ENCODE measurements at places on chromosomes 3 and 15.
A peak's percentile ranks its signal among the peaks of the same experiment; 100 is the strongest.

GRCh38 chr3:123930445-123930844, 30.6 kb downstream of the CCDC14 start:
- no peak for DNase-seq

- DNase-seq = no peak
Observed at GRCh38 chr3:128423525-128424147, 43.1 kb downstream of the DNAJB8 start.

DNA sequence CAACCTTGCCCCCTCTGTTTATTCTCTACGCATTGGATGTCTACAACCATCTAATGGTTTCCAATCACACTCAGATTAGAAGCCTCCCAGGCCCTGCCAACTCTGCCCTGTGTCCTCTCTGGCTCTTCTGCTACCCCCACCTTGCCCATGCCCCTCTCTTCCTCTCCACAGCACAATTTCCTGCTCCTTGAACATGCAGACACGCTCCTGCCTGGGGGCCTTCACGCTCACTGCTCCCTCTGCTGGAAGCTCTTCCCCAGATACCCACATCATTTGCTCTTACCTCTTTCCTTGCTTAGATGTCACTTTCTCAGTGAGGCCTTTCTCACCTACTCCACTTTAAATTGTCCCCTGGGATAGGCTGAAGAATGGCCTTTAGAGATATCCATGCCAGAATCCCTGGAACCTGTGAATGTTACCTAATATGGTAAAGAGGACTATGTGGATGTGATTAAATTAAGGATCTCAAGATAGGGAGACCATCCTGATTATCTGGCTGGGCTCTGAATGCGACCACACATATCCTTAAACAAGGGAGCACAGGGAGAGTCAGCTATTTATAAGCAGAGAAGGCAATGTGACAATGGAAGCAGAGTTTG, 9.9 kb downstream of the KY start:
- DNase-seq = peak; percentile 18

DNA sequence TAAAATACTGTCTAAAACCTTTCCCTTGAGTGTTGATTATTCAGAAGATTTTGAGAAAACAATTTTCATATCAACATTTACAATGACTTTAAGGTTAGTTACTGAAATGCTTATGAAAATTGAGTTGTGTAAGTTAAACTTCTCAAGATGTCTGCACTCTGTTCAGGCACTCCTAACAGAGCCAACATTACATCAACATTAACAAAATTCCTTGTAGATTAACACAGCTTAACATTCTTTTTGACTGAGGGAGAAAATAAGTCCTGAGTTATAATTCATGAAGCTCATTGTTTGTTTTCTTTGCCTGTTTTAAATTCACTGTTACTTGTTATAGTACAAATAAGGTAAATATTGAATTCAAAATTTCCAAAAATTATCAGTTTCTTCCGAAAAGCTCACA, 9.0 kb downstream of the ACKR4 start:
- no peak for DNase-seq

GRCh38 chr15:85891470-85891869, 96.7 kb upstream of the KLHL25 start:
- no peak for DNase-seq

GRCh38 chr15:72790302-72790910, 6.8 kb upstream of the ADPGK start:
- no peak for DNase-seq

GRCh38 chr3:85939074-85939482, 980.3 kb downstream of the CADM2 start:
- no peak for DNase-seq

DNA sequence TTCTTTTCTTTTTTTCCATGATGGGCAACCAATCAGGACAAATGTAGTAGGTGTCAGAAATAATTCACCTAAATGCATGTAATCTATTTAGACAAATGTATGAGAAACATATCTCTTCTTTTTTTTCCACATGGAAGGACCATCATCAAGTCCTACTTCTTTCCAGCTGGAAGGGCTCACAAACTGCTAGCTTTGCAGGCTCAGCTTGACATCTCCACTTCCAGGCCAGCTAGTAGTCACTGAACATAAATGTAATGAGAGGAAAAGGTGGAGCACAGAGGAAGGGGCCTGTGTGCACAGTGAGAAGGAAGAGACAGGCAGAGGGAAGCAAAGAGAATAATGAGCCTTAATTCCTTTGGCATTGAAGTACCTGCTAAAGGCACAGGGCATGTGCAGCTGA, 504.9 kb downstream of the MCTP2 start:
- DNase-seq = no peak

GRCh38 chr3:73552700-73553099, 72.0 kb downstream of the PDZRN3 start:
- DNase-seq = no peak

GRCh38 chr15:66795851-66796250, 93.8 kb downstream of the SMAD6 start:
- DNase-seq = no peak

- DNase-seq = no peak
Observed at GRCh38 chr15:75425966-75426500, 25.5 kb downstream of the SIN3A start.

GRCh38 chr3:170437176-170437575, 18.5 kb downstream of the CLDN11 start:
- DNase-seq = no peak

GRCh38 chr15:90497912-90498311, 31.8 kb upstream of the CRTC3 start:
- no peak for DNase-seq

DNA sequence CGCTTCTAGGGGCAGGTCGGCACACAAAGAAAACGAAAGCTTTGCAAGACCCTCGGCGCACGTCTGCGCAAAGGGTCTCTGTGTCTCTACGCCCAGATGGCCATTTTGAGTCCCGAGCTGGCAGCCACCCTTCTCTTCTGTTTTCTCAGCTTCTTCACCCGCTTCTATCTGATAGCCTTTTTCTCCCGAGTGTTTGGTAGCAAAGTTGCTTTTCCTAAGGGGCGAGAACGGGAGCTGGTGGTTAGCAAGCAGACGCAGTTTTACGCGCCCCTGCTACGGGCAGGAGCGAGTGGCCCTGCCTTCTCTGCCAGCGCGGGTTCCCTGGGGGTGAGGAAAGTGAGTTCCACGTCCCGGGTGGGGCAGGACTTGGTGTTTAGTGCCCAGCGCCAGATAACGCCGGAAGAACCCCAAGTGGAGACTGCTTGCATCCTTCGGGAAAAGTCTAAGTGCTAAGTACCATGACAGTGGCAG, 2.9 kb upstream of the MKRN2 start:
- DNase-seq = no peak

DNA sequence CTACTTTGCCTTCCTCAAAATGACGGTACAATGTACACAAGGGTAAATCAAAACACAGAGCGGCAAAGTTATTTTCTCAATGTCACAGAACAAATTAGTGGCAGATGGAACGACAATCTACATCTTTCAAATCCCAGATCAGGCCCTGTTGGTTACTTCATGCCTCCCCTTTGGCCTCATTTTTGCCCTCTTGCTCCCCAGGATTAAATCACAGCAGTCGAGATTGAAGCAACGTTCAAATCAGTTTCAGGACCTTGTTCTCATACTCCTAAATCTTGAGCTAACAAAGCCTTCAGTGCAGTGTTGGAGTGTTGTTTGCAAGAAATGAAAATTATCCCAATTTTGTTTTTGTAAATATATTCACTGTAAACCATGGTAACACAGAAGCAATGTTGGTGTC, 91.4 kb downstream of the FBN1 start:
- no peak for DNase-seq

- DNase-seq = no peak
Observed at GRCh38 chr3:10357592-10358308, 36.8 kb upstream of the SEC13 start.

GRCh38 chr3:12040902-12041301, 36.7 kb downstream of the SYN2 start:
- DNase-seq = no peak

DNA sequence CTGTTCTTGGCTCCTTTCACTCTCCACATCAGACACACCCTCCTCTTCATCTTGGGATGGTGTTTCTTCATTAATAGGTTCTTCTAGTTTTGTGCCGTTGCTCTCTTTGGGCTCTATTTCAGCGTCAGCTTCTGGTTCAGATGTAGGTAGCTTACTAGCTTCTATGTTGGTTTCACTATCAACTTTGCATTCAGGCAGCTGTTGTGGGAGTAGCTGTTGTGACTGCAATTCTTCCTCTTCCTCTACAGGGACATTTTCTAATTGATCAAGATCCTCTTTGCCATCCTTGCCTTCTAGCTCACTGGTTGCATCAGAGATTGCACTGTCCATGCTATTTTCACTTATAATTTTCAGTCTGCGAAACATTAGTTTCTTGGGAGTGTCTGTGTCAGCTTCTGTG, 80.1 kb downstream of the SETD2 start:
- no peak for DNase-seq

- no peak for DNase-seq
Observed at GRCh38 chr3:53694046-53694445, 152.2 kb downstream of the CHDH start.

DNA sequence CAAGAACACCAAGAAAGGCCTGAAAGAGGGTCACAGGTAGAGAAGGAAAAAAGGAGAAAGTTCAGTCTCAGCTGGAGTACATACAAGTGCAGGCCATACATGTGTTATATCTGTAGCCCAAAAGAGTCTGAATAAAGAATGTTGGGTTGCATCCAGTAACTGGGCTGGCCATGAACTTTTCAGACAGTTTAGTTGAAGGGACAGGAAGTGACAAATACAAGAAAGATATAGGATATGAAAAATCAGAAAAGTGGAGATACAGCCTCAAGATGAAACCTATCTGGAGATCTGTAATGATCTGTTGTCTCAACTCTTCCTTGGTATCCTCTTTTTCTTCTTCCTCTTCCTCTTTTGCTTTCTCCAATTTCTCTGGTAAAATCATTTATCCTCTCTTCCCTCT, 671.7 kb downstream of the MECOM start:
- no peak for DNase-seq

DNA sequence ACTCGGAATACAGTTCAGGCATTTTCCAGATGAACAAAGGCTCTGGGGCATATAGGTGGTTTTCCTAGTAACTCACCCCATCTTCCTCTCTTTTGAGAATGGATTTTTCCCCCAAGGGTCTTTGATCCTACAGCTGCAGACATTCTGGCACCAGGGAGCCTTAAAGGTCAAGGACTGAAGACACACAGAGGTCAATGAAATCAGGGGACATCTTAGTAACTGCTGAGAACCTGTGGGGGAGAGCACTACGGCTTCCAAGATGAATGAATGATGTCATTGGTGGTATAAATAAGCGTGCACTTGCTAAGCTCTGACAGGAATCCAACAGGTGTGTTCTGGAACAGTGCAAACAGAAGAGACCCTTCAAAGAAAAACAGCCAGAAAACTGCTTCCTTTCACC, 36.3 kb downstream of the TMEM212 start:
- DNase-seq = no peak

DNA sequence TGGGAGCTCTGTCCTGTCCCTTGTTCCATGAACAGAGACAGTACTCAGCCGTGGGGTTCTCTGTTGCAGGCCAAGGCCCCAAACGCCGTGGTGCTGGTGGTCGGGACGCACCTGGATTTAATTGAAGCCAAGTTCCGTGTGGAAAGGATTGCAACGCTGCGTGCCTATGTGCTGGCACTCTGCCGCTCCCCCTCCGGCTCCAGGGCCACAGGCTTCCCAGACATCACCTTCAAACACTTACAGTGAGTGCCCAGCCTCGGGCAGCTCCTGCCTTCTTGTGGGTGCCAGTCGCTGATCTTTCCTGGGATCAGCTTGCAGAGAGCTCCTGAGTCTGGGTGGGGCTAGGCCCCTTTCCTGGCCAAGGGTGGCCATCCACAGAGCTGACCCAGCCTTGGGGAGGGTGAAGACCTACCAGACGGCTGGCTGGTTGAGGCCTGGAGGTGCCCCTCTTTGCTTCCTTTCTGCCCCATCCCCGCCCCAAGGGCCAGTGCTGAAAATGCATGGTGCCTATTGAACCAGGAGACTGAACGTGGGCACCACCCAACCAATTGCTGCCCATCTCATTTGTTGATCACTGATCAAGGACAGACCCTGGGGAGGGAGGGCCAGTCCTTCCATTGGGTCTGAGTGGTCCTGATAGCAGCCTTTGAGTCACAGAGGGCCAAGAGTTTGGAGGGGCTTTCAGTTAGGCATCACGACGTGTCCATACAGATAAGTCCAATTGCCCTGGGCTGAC, 106.9 kb downstream of the LRRK1 start:
- DNase-seq = no peak

GRCh38 chr3:146072824-146073223, 88.2 kb downstream of the PLOD2 start:
- no peak for DNase-seq

DNA sequence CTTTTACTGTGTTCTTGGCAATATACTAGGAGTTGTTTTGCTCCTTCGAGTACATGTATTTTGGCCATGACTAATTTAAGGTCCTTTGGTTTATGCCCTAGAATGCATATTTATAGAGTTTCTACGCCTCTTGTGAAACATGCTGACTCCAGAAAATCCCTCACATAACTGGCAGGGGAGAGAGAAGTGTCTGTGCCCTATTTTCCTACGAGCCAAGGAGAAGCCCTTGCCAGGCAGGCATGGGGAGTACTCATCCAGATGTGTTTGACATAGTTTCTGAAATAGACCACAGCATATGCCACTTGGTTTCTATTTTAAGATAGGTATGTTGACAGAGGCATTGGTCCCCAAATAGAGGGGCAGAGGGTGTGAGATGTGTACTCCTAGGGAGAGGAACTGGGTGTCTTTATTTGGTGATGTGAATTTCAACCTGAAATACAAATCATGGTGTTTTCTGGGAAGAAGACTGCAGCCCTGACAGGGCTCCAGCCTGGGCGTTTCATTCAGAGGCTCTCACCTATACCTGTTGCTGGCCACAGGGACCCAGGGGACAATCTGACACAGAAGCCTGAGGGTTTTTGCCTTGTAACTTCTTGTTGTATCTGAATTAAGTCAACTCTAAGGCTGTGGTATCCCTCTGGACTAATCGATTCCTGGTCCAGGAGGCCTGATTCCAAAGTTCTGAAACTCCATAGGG, 267.8 kb upstream of the C2CD4B start:
- DNase-seq = no peak

DNA sequence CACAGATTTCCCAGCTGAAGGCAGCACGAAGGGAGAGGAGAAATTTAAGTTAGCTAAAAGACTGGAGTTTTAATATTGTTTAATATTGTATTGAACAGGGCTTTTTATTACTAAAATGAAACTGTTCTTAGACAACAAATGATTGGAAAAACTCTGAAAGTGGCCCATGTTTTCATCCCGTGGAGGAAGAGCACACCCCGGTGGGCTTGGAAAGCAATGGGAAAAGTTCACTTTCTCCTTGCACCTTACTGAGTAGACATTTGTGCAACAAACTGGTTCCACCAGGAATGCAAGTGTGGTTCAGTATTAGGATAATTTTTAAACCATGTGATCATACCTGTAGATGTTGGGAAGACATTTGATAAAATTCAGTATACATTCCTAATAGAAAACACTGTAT, 8.2 kb upstream of the ESYT3 start:
- DNase-seq = peak; percentile 28

- no peak for DNase-seq
Observed at GRCh38 chr15:99863550-99864198, 130.4 kb upstream of the LYSMD4 start.

- no peak for DNase-seq
Observed at GRCh38 chr3:169914321-169914720, 2.9 kb downstream of the SAMD7 start.

GRCh38 chr3:73605861-73606260, 18.9 kb downstream of the PDZRN3 start:
- no peak for DNase-seq
